ENCODE measurements at places on chromosomes 7 and 10.

DNA sequence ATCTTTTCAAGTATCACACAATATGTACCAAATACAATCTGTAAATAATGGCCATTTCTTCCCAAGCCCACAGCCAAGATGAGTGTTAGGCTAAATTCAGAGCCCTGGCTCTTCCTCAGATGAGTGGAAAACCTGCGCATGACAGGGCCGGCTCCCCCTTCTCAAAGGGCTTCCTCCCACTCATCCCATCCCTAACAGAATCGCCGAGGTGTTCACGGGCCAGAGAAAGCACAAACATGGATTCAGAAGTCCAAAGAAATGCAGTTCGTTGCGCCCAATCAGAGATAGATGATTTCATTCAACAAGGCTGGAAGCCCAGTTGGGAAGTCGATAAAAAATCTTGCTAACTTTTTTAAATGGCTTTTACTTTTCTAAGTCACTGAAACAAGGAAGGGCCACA, 121.8 kb downstream of the UBE2H start:
- H3K36me3 ChIP-seq: peaks cover 24% of the 10 kb centered on the region
- H3K4me1 ChIP-seq: peaks cover 13% of the 10 kb centered on the region
- H3K27ac ChIP-seq: no peak overlapping the region
- no peak for DNase-seq
- H3K4me3 ChIP-seq: no peak overlapping the region

GRCh38 chr7:108063520-108063933, 60.6 kb upstream of the LAMB1 start:
- DNase-seq: no peak
- H3K27me3 ChIP-seq: peaks cover 22% of the 10 kb centered on the region
- no peak overlapping the region for H3K27ac ChIP-seq
- H3K4me1 ChIP-seq: no peaks in the 10 kb centered on the region
- no peaks in the 10 kb centered on the region for H3K36me3 ChIP-seq

DNA sequence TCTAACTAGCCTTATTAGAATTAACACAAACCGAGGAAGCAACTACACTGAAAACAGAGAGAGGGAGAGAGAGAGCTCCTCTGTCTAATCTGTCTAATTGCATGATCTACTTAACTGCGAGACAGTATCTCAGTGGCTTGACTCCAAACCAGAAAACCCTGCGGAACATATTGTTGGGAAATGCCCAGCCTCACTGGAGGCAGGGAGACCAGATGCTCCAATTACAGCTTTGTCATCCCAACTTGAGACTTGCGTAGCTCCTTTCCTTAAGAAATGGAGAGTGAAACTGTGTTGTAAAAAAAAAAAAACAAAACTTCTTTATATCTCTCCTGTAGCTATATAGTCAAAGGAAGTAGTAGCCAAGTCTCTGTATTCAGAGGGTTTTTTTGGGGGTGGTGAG, 52.0 kb upstream of the ZNRF2 start:
- no peak overlapping the region for H3K4me3 ChIP-seq
- no peaks in the 10 kb centered on the region for H3K36me3 ChIP-seq
- no peaks in the 10 kb centered on the region for H3K4me1 ChIP-seq

DNA sequence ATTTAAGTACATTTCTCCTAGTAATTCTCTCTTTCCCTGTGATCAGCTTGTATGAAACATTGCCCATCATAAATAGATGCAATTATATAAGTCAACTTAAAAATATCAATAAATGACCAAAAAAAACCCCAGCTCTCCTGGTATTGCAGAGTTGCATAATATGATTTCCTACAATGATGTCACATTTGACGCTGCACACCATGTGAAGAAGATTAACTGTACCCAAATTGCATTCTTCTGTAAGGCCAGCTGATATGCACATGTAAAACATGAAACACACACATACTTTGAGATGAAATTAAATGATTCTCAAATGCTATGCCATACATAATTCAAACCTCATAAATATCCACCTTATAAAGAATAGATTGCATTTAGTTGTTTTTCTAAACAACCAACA, 115.5 kb downstream of the AGMO start:
- H3K36me3 ChIP-seq: no peaks in the 10 kb centered on the region
- H3K4me1 ChIP-seq: no peaks in the 10 kb centered on the region
- no peak overlapping the region for H3K4me3 ChIP-seq
- no peak overlapping the region for H3K27ac ChIP-seq
- DNase-seq: no peak
- H3K27me3 ChIP-seq: no peaks in the 10 kb centered on the region

DNA sequence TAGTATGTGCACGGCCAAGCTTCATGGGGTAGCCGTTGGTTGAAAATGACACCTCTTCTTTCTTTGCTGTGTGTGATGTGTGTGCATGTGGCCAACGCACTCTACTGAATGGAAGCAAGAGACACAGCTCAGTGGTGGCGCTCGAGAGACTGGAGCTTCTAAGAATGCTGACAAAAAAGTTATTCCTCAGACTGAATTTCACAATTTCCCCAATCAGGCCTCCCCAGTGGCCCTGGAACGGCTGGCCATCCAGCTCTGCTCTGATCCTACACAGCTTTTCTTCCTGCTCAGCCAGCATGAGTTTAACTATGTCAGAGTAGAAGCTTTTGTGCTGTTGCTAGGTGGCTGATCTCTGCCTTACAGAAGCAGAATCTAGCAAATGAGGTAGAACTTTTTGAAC, 186.7 kb upstream of the PLXDC2 start:
- no peak overlapping the region for H3K27ac ChIP-seq
- H3K4me1 ChIP-seq: no peaks in the 10 kb centered on the region
- no peaks in the 10 kb centered on the region for H3K36me3 ChIP-seq
- DNase-seq: no peak
- no peaks in the 10 kb centered on the region for H3K27me3 ChIP-seq

DNA sequence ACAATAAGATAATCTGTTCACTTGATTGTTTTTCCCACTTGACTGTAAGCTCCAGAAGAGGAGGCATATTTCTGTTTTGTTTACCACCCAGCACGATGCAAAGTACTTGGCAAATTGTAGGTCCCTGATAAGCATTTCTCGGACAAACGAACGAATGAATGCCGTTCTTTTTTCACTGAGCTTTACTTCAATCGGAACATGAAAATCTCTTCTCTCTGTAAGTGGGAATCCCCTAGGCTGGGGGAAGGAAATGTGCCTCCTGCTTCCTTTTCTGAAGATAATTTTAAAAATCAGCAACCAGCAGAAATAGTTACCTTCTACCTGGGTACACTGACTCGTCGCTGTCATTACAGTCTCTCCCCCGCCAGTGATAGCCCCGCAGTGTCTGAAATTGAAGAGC, 102.9 kb downstream of the AOAH start:
- H3K36me3 ChIP-seq: peaks cover 60% of the 10 kb centered on the region
- no peaks in the 10 kb centered on the region for H3K27me3 ChIP-seq
- H3K27ac ChIP-seq: peak overlapping the region; percentile 71
- H3K4me1 ChIP-seq: peaks cover 11% of the 10 kb centered on the region
- H3K4me3 ChIP-seq: no peak overlapping the region

DNA sequence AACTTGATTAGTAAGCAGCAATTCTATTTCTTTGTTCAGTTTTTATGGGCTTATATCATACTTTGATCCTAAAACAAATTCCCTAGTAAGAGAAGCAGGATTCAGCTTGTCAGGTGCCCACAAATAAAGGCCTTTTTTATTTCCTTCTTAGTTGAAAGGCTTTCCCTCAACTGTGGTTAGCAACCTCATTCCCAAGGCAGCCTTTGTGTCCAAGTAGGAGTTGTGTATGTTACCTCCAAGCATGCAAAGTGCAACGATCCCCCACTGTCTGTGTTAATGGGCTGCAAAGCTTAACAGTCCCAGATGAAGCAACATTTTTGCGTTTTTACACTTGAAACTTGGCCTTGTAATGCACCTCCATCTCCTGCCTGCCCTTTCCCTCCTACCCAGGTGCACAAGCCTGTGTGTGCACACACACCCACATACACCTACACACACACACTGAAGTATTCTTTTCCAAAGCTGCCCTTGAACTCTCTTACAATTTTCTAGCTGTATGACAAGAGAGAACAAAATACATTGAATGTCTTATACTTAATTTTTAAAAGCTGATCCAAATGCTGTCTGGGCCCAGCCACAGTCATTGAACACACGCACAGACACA, 278.2 kb downstream of the SNX13 start:
- no peaks in the 10 kb centered on the region for H3K4me1 ChIP-seq
- H3K27ac ChIP-seq: no peak overlapping the region
- no peak overlapping the region for H3K4me3 ChIP-seq
- no peaks in the 10 kb centered on the region for H3K27me3 ChIP-seq
- no peak for DNase-seq

- no peaks in the 10 kb centered on the region for H3K27me3 ChIP-seq
- peak overlapping the region; percentile 68 for H3K27ac ChIP-seq
- peaks cover 4% of the 10 kb centered on the region for H3K36me3 ChIP-seq
- H3K4me3 ChIP-seq: peak overlapping the region; percentile 46
- peaks cover 42% of the 10 kb centered on the region for H3K4me1 ChIP-seq
These were observed 67.8 kb downstream of the GSAP start for GRCh38 chr7:77348371-77348813.

DNA sequence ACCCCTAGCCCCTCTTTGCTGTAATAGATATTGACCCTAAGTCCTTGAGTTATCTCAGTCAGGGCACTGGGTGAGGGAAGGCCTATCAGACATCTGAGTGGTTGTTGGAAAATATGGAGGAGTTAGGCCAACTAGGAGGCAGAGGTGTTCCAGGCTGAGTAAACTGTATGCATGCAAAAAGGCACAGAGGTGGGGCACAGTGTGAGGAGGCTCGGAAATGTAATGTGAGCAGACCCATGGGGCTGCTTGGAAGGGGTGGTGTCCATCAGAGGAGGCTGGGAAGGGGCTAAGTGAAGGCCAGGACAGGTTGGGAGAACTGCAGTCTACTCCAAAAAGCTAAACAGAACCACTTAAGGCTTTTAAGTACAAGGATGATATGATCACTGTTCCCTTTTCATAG, 323.2 kb upstream of the BMPER start:
- no peaks in the 10 kb centered on the region for H3K27me3 ChIP-seq
- H3K27ac ChIP-seq: no peak overlapping the region
- H3K4me1 ChIP-seq: no peaks in the 10 kb centered on the region

GRCh38 chr10:73856261-73856660, 18.1 kb downstream of the CAMK2G start:
- no peak for DNase-seq
- peaks cover 42% of the 10 kb centered on the region for H3K4me1 ChIP-seq
- no peaks in the 10 kb centered on the region for H3K27me3 ChIP-seq
- peak overlapping the region; percentile 22 for H3K4me3 ChIP-seq
- H3K36me3 ChIP-seq: peaks cover 47% of the 10 kb centered on the region

GRCh38 chr10:122093076-122093475, 104.1 kb downstream of the TACC2 start:
- H3K4me3 ChIP-seq: no peak overlapping the region
- H3K36me3 ChIP-seq: no peaks in the 10 kb centered on the region
- H3K27me3 ChIP-seq: peaks cover 7% of the 10 kb centered on the region
- DNase-seq: no peak

GRCh38 chr10:100534726-100535125, 1.0 kb upstream of the HIF1AN start:
- H3K27me3 ChIP-seq: no peaks in the 10 kb centered on the region
- peaks cover 17% of the 10 kb centered on the region for H3K36me3 ChIP-seq
- H3K27ac ChIP-seq: no peak overlapping the region
- no peak for DNase-seq

- no peaks in the 10 kb centered on the region for H3K36me3 ChIP-seq
- H3K27ac ChIP-seq: no peak overlapping the region
These were observed 263.0 kb downstream of the GRID1 start for GRCh38 chr10:86103391-86104101.

GRCh38 chr7:155222573-155222972, 75.1 kb upstream of the INSIG1 start:
- H3K36me3 ChIP-seq: no peaks in the 10 kb centered on the region
- H3K27ac ChIP-seq: no peak overlapping the region

GRCh38 chr7:51255036-51255435, 61.6 kb downstream of the COBL start:
- no peaks in the 10 kb centered on the region for H3K36me3 ChIP-seq
- H3K27me3 ChIP-seq: peaks cover 19% of the 10 kb centered on the region
- no peak overlapping the region for H3K27ac ChIP-seq
- H3K4me1 ChIP-seq: no peaks in the 10 kb centered on the region
- no peak overlapping the region for H3K4me3 ChIP-seq

GRCh38 chr10:49534670-49535381, 4.1 kb downstream of the ERCC6 start:
- peaks cover 52% of the 10 kb centered on the region for H3K4me1 ChIP-seq
- no peaks in the 10 kb centered on the region for H3K27me3 ChIP-seq
- H3K4me3 ChIP-seq: no peak overlapping the region

DNA sequence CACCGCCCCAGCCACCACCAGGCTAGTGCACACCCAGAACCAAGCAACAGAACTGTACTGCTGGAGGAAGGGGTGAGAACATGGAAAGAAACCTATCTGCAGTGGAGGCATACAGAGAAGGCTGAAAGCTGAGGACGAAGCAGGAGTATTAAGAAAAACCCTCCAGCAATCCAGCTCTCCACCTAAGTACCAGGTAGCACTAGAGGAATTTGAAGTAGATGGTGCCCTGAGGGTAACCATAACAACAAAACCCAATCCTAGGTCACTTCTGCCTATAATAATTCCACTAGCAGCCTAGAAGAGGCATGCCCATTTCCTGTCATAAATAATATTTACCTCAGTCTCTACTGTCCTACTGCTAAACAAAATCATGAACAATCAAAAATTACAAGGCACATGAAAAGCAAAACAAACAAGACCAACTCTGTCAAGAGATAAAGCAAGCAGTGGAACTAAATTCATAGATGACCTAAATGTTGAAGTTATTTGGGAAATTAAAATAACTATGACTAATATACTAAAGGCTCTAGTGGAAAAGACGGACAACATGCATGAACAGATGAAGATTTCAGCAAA, 51.1 kb downstream of the HYCC1 start:
- H3K27me3 ChIP-seq: no peaks in the 10 kb centered on the region
- no peak overlapping the region for H3K4me3 ChIP-seq

DNA sequence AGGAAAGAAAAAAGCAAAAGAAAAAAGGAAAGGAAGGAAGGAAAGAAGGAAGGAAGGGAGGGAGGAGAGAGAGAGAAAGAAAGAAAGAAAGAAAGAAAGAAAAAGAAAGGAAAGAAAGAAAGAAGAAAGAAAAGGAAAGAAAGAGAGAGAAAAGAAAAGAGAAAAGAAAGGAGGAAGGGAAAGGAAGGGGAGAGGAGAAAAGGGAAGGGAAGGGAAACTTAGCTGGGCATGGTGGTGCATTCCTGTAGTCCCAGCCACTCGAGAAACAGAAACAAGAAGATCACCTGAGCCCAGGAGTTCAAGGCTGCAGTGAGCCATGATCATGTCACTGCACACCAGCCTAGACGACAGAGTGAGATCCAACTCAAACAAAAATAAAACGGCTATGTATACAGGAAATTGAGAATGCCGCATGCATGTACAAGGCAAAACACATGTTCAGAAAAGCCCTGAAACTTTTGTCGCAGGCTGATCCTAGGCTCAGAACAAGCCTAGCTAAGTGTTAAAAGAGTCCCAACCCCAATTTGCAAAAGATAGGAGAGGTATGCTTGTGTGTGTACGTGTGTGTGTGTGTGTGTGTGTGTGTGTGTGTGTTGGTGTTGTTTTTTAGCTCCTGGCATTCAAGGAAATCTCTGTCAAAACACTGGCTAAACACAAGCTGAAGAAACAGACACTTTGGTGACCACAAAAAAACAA, 6.6 kb upstream of the NPC1L1 start:
- no peak for DNase-seq
- no peak overlapping the region for H3K27ac ChIP-seq
- no peaks in the 10 kb centered on the region for H3K4me1 ChIP-seq
- no peak overlapping the region for H3K4me3 ChIP-seq

Measured in effector memory CD8-positive, alpha-beta T cell (primary cell).